ENCODE measurements at places on chromosomes 2 and 18.

- DNase-seq: no peak
Measured at GRCh38 chr18:35827275-35827902, 145.1 kb upstream of the RMP24 start.

DNA sequence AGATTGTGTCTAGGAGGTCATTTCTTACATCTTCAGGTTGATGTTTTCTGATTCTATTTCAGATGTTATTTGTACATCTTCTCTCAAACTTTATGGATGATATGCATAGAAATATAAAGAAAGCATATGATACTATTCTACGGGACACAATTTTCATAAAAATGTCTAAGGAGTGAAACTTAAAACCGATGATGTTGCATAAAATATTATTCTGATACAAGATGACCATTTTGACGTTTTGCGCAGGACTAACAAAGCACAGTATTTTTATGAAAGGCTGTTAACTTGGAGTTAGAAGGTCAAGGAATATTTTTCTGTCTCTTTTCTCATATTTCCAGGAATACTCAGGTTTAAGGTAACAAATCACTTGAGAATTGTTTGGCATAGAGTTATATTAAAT lies 8.7 kb downstream of the NETO1 start:
- DNase-seq: no peak

DNA sequence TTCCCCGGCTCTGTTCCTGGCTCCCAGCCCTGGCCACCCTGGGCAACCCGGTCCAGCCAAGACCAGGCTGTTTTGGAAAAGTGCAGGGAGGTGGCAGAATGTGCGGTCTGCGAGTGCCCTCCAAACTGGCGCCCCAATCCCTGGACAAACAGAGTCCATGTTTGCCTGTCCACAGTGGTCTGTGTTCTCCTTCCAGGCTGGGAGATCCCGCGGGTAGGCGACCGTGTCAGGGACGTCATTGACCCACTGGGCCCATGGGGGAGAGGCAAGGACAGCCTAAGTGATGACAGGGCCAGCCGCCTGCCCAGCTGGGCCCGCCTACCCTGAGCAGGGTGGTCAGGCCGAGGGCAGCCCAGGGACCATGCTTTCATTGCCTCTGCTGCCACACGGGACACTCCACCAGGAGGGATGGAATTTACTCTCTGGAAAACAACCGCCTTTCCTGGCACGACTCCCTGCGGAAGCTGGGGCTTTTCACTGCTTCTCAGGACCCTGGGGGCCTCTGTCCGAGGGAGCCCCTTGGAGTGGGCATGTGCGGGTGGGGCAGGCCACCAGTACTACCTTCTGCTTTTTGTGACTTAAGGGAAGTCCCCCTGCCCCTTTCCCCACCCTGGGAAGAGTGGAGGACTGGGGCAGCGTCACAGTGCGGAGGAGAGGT lies 20.1 kb downstream of the CYP26B1 start:
- DNase-seq: no peak

DNA sequence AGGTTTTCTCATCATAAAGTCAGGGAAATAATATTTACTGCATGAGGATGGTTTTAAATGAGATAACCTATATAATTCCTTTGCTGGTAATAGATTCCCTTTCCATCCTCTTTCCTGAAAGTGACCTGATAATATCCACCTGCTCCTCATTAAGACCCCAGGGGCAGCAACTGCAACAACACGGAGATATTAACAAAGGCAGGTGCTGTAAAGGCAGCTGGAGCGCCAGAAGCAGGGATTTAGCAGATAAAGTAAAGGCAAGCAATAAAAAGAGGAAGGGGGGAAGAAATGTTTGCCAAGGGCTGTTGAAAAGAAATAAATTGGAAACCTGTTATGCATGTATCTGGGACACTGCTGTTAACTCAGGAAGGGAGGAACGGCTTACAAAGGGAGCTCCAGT lies 472.6 kb upstream of the KLHL29 start:
- no peak for DNase-seq

DNA sequence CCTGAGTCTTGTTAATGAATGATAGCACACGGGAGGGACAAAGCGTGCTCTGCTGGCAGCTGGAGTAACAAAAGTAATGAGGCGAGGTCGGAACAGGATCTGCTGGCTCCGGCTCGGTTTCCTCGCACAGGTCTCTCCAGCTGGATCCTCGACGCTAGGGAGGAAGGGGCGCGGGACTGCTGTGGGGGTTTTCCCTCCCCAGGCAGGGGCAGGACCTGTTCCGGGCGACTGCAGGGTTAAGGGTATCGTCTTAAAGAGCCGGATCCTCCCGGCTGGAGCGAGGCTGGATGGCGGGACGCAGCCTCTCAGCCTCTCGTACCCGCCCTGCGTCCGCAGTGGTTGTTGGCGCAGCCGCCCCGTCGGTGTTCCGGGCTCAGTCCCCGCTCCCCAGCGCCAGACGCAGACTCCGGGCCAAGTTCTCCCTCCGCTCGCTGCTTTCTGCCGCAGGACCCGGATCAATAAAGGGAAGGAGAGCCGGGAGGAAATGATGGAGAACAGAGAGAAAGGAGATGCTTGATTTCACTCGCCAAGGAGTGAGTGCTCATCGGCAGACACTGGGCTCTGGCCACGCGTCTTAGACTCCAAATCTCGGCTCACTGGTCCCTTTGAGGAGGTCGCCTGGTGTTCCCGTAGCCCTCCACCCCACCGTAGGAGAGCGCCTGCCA lies 1.1 kb upstream of the LIPG start:
- no peak for DNase-seq

- DNase-seq: no peak
Measured at GRCh38 chr2:65161551-65162100, 31.7 kb upstream of the RAB1A start.

- DNase-seq: no peak
Measured at GRCh38 chr2:59018737-59019136, 777.6 kb upstream of the FANCL start.

DNA sequence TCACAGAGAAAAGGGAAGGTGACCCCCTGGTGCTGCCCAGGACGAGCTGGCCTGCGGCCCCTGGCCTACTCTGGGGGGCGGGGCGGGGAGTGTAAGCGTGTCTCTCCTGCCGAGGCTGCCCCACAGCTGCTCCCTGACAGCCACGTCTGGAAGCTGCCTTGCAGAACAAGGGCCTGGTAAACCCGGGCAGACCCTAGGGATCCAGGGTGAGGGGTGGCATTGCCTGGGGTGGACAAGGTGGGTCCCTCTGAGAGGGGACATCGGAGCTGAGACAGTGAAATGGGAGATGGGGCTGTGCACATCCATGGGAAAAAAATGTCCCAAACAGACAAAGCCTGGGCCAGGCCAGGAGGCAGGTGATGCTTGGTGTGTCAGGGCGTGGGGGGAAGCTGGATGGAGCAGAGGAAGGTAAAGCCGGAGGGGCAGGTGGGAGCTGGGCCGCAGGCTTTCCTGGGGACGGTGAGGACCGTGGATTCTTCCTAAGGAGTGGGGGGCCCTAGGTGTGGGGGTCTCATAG lies 66.0 kb upstream of the HDAC4 start:
- DNase-seq: no peak

DNA sequence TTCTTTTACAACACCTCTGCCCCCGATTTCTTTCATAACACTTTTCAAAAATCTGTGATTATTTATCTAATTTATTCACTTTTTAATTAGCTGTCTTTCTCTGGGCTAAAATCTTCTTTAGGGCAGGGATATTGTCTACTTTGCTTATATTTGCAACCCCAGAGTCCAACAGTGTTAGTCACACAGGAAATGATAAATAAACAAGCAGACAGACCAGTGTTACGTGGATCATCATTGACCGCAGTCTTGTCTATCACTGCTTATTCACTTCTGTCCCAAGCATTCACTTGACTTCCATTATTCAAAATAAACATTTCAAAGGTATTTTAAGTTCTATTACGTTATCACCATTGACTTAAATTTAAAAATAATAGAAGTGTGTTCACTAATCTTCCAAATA lies 237.6 kb upstream of the UBE2E3 start:
- DNase-seq: no peak

DNA sequence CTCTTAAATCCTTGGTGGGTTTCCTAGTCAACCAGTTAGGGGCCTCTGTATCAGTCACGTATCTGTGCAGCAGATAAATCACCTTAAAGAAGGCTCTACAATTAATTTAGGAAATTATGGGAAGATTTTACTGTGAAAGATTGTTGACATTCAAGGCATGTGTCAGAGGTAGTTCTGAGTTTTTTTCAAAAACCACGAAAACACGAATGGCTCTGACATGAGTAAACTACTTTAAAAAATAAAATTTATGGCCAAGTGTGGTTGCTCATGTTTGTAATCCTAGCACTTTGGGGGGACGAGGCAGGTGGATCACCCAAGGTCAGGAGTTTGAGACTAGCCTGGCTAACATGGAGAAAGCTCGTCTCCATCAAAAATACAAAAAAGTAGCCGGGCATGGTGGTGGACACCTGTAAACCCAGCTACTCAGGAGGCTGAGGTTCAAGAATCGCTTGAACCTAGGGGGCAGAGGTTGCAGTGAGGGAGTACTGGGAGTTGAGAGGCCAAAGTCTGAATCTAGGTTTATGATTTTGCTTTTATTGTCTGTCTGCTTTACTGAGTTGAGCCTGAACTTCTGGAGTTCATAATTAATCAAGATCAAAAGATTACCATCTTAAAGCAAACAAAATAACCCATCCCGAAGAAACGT lies 77.1 kb downstream of the SPRED2 start:
- DNase-seq: no peak

Data from non-pigmented ciliary epithelial cell (primary cell).